ENCODE measurements at places on chromosomes 16 and 17.

- no peak for DNase-seq
Observed at GRCh38 chr16:25855063-25855462, 163.3 kb downstream of the HS3ST4 start.

- no peak for DNase-seq
Observed at GRCh38 chr16:11605564-11605886, 18.8 kb upstream of the LITAF start.

GRCh38 chr17:16037636-16038035 lies 38.0 kb downstream of the TTC19 start:
- DNase-seq = no peak

- DNase-seq = no peak
Observed at GRCh38 chr17:80449930-80450576, 26.4 kb downstream of the NPTX1 start.

DNA sequence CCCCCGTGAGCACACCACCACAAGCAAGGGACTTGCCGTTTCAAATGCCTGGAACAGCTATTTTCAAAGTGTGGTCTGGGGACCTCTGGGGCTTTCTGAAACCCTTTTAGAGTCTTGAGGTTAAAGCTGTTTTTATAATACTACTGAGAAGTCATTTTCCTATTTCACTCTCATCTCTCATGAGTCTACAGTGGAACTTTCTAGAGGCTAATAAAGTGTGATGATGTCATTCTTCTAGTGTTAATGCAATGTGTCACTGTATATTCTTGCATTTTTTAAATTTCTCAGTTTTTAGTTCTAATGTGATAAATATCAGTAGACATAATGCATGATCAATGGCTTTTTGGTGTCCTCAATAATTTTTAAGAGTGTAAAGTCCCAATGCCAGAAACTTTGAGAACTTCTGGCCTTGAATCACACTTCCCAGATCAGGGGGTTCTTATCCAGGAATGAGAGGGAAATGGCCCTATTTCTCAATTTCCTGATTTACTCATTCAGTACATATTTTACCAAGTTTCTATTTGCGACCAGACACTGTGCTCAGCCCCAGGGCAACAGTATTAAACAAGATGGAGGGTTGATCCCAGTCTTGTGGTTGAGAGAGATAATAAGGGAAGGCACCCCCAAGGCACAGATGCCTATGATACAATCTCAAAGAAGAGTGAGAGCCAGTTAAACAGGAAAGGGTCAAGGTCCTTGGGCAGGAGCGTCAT lies 444.0 kb downstream of the HS3ST3B1 start:
- no peak for DNase-seq

DNA sequence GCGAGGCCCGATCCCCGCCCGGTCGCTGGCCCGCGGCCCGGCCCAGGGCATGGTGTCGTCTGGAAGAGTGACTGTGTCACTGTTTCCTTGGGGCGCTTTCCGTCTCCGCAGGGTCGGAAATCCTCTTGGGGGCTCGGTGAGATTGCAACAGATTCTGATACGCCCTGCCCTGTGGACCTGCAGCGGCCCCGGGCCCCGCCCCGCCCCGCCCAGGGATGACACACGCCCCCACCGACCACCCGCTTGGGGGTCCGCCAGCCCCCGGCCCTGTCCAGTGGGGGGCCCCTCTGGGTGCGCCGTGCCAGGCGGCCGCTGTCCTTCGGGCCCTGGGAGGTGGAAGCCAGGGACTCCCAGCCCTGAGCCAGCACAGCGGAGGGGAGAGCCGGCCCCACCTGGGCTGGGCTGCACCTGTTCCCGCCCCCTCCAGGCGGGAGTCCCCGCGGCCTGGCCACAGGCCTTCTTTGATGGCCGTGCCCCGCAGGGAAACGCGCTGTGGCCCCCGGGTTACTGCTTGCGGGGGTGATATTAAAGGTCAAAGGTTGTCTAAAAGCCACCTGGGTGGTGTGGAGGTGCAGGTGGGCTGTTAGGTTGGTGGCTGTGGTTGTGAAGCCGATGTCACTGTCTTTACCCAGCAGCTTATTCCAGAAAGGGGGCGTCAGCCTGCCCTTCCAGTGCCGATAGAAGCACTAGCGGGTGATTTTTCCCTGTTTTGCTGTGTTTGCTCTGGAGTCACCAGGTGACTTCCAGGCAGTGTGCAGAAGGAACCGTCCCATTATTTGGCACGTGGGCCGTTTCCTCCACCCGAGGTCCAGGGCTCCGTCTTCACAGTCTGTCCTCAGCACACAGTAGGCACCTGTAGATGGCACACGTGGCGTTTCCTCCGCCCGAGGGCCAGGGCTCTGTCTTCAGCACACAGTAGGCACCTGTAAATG lies 752 bp downstream of the TBC1D24 start:
- DNase-seq = no peak

DNA sequence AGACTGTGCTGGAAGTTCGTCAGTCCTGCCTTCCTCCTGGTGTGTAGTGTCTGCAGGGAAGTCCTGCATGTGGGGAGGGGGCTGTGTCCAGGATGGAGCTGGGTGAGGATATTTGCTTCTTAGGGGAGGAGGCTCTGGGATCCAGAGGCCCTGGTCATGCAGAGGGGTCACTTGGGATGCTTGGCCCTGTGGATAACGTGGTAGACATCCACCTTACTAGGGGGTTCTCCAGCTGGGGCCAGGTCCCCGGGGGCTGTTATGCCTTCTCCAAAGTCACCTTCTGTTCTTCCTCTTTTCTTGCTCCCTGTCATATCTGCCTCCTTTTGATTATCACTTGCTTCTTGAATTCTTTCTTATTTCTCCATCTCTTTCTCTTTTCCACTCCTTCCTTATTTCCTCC lies 43.8 kb downstream of the SLC6A2 start:
- no peak for DNase-seq

DNA sequence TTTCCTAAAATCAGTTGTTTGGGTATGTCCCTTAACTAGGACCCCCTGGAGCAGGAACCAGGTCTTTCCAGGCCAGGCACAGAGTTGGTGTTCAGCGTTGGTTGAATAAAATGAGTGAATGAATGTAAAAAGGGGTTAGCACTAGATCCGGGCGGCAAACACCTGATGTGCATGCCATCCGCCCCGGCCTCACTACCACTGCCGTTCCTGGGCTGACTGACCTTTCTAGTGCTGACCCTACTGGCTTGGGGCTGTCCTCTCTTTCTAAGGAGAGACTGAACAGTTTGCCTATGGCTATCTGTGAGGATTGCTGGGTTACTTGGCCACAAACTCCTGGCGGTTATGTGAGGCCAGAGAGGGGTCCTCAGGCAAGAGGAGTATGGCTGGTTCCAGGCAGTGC lies 10.1 kb upstream of the PHF12 start:
- DNase-seq = no peak

- no peak for DNase-seq
Observed at GRCh38 chr16:59146140-59146539, 412.0 kb upstream of the GOT2 start.

DNA sequence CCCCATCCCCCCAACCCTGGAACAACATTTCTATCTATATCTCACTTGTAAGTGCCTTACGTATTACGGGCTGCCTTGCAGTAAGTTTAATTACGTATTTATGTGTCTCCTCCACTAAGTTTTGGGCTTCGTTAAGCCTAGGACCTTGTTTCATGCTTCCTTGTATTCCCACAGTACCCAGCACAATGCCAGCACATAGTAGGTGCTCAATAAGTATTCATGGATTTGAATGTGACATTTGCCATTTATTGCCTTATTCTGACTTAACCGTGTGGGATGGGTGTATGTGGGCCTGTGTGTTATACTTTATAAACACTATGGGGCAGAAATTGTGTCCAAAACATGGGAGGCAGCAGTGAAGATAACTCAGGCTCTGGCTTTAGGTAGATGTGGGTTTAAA lies 6.0 kb downstream of the COA3 start:
- DNase-seq = no peak

GRCh38 chr17:51087072-51087757 lies 33.5 kb downstream of the SPAG9 start:
- no peak for DNase-seq

- DNase-seq = no peak
Observed at GRCh38 chr16:8866118-8866883, 2.5 kb downstream of the CARHSP1 start.

Measured in left renal pelvis (tissue), 4 donors.